Endothelial cell of umbilical vein (primary cell): ENCODE measurements at places on chromosomes 3 and 15. TPM values are rescaled to one million over a fixed set of nuclear protein-coding genes. Genes with fewer than 3 reads are reported as not detected.

Gene KBTBD12
- total RNA-seq, result not detected in 2 replicates

Gene FNDC3B
- total RNA-seq, result 295 and 302 TPM in 2 replicates

Gene CEMIP
- total RNA-seq, result not detected in 2 replicates

Gene PTX3
- total RNA-seq, result 149 and 172 TPM in 2 replicates

Gene ITGA11
- total RNA-seq, result 0.18 and 0.58 TPM in 2 replicates

Gene KPNA4
- 70.1 and 80.7 TPM in 2 replicates for total RNA-seq
